Activated effector memory CD4-positive, alpha-beta T cell treated with Interleukin-2 at 50 U/mL for 16 hours (primary cell): ENCODE measurements at places on chromosomes 1 and 21.

DNA sequence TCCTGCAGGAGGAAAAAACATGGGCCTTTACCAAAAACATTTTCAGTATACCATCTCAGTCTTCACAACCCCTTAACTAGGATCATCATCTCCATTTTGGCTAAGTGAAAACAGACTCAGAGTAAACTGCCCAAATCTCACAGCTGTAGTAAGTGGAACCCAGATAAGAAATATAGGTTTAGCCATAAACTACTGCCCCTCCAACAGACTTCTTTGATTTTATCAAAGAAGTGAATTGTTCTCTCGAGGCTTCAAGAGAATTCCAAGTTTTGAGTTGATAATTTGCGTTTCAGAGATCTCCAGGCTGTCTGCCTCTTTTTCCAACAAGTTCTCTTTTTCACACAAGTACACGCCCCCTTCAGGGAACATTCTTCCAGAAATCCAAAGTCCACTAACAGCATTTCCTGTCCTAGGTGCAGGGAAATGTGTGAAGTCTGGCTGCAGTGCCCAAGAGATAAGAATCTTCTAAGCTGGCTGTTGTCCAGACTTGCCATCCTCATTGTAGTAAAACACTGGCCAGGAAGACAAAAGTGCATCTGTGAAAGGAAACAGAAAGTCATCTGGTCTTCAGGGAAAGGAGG, 30.8 kb downstream of the RNF19B start:
- no peak for DNase-seq

GRCh38 chr1:226643611-226644540, 95.2 kb downstream of the ITPKB start:
- no peak for DNase-seq

DNA sequence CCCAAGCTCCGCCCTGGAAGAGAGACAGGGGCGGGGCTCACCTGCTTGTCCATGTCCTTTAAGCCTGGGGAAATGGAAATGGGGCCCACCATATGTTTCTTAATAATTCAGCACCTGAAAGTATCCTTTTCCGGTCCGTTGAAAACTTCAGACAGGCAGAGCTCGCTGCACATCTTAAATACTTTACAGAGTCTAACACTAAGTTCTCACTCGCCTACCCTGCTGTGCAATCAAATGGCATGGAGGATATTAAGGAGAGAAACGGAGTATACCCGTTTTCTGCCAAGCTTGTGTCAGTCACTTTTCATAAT, 467 bp upstream of the CC2D1B start:
- DNase-seq = no peak

DNA sequence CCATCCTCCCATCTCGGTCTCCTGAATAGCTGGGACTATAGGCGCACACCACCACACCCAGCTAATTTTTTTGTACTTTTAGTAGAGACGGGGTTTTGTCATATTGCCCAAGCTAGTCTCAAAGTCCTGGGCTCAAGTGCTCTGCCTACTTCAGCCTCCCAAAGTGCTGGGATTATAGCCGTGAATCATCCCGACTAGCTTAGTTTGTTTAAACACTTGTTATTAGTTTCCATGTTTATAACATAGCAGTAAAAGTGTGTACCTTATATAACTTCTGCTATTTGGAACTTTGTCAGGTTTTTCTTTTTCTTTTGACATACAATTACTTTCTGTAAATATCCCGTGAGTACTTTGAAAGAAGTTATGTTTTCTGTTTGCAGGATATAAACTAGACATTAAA, 60.6 kb upstream of the C1orf21 start:
- no peak for DNase-seq

GRCh38 chr1:185741551-185741950, 7.4 kb downstream of the HMCN1 start:
- DNase-seq = no peak

DNA sequence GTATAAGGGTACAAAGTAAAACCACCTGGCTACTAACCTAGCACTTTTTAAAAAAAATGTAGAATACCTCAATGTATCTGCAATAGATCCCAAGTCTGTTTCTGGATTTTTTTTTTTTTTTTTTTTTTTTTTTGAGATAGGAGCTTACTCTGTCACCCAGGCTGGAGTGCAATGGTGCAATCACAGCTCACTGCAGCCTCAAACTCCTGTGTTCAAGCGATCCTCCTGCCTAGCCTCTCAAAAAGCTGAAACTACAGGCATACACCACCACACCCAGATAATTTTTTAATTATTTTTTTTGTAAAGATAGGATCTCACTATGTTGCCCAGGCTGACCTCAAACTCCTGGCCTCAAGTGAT, 537.5 kb upstream of the CAMK1G start:
- DNase-seq = no peak

DNA sequence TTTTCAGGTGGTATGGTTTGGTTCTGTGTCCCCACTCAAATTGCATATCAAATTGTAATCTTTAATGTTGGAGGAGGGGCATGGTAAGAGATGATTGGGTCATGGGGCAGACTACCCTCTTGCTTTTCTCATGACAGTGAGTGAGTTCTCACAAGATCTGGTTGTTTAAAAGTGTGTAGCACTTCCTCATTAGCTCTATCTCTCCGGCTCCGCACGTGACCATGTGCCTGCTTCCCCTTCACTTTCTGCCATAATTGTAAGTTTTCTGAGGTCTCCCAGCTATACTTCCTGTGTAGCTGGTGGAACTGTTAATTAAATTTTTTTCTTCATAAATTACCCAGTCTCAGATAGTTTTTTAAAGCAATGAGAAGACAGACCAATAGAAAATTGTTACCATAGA, 843.2 kb downstream of the AMY1C start:
- no peak for DNase-seq

DNA sequence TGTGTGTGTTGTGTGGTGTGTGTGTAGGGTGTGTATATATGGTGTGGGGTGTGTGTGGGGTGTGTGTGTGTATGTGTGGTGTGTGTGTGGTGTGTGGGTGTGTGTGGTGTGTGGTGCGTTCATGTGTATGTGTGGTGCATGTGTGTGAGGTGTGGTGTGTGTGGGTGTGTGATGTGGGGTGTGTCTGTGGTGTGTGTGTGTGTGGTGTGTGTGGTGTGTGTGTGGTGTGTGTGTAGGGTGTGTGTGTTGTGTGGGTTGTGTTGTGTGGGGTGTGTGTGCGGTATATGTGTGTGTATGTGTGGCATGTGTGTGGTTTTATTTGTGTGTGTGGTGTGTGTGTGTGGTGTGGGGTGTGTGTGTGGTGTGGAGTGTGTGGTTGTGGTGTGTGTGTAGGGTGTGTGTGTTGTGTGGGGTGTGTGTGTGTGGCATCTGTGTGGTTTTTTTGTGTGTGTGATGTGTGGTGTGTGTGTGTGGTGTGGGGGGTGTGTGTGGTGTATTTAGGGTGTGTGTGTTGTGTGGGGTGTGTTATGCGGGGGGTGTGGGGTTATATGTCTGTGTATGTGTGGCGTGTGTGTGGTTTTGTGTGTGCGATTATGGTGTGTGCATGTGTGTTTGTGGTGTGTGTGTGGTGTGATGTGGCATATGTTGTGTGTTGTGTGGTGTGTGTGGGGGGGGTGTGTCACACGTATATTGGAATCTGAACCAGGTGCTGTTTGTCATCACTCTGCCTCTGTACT, 17.1 kb upstream of the ZBTB21 start:
- no peak for DNase-seq

GRCh38 chr1:204405988-204406387, 5.6 kb downstream of the PPP1R15B start:
- DNase-seq = no peak

- DNase-seq = no peak
Measured at GRCh38 chr1:156510709-156511108, 10.1 kb upstream of the MEF2D start.

DNA sequence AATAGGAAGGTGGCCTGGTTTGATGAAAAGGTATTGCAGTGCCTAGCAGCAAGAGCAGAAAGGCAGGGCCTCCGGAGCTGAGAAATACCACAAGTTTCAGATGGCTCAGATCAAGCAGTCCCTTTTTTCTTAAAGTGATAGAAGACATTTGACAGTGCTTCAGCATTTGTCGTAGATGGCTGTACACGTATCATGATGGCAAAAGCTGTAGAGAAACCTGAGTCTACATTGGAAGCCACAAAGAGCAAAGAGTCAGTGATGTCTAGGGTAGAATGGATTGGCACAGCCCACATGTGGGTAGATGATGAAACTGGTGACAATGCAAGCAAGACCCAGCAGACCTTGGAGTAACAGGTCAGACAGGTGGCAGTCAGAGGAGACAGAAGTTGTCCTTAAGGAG, 101.3 kb upstream of the ARTN start:
- no peak for DNase-seq

GRCh38 chr21:33984021-33984481, 68.4 kb upstream of the ATP5PO start:
- DNase-seq = no peak

DNA sequence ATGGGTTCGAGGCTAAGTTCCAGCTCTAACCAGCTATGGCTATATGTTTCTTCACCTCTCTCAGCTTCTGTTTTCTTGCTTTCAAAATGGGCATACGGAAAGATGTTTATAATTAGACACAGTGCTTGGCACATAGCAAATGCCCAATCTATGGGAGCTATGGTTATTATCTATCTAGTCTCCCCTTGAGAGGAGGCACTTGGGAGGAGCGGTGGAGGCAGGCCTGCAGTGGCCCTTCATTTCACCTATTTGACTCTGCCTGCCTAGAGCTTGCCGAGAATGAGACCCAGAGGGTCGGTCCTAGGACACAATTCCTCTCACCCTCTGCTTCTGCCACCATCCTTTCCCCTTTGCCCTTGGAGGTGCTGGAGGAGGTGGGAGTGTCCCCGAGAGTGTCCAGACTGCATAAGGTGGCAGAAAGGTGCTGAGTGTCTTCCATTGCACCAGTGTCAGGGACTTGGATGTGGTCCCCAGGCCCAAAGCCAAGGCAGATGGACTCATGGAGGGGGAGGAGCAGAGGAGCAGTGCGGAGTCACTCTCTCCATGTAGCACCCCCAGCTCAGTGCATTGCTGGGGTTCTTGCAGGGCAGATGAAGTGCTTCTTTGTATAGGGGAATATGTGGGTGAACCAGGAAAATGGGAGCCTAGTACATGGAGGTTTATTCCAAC, 9.0 kb downstream of the LGR6 start:
- DNase-seq = no peak

DNA sequence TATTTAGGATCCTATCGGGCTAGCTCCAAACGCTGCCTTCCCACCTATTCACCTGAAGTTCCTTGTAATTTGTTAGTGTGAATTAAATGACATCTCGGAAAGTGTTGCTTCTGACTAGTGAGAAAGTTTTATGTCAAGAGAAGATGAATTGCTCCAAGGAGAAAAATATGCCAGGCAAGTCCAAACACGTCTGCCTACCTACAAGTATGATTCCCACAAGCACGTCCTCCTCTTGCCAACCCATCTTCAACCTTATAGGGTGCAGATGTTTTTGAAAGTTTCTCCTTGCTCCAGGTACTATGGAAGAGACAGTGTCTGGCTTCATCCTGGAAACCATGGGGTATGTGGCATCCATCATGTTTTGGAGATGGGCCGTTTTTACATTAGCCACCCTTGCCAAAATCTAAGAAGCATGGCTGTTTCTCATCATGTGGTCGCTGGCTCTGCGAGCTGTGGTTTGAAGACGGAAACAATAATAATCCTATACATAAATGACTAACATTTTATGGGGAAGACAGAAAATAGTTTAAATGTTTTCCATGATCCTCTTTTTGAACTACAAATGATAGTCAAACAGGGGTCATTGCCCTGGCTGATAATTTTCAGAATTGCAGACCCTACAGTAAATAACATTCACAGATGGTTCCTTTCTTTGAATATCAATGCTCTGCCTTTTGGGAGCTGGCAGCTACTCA, 505.8 kb downstream of the SMYD3 start:
- DNase-seq = no peak

GRCh38 chr1:159891275-159892157, 8.4 kb downstream of the CFAP45 start:
- peak; percentile 61 for DNase-seq

GRCh38 chr1:197336571-197336970, 68.5 kb downstream of the CRB1 start:
- no peak for DNase-seq

- DNase-seq = no peak
Measured at GRCh38 chr1:17671314-17671705, 83.8 kb upstream of the ACTL8 start.

DNA sequence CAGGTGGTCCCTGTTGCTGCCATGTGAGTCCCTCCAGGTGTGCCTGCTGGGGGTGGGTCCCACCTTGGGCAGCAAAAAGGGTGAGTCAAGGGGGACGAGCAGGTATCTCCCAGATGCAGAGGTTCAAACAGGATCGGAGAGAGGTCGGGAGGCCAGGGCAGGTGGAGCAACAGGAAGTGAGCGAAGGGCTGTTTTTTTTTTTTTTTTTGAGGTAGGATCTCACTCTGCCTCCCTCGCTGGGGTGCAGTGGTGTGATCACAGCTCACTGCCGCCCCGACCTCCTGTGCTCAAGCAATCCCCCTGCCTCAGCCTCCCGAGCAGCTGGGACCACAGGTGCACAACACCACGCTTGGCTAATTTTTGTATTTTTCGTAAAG, 39.4 kb downstream of the SLC2A7 start:
- DNase-seq = no peak

- DNase-seq = no peak
Measured at GRCh38 chr1:212104586-212105325, 69.2 kb downstream of the DTL start.

DNA sequence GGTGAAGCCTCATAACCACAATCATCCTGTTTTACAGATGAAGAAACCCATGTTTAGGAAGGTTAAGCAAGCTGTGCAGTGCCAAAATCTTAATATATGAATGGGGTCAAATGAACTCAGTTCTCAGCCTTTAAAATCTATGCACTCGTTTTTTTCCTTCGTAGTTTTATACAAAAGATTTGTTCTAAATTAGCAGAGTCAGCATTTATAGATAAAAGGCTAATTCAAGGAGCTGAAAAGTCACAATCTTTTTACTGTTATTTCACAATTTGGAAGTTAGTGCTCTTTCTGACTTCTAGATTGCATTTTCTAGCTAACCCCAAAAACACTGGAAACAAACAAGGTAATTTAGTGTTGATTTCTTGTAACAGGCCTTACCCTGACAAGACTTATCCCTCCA, 766.9 kb upstream of the ADGRL4 start:
- no peak for DNase-seq

GRCh38 chr21:15257646-15258045, 192.8 kb upstream of the NRIP1 start:
- no peak for DNase-seq

DNA sequence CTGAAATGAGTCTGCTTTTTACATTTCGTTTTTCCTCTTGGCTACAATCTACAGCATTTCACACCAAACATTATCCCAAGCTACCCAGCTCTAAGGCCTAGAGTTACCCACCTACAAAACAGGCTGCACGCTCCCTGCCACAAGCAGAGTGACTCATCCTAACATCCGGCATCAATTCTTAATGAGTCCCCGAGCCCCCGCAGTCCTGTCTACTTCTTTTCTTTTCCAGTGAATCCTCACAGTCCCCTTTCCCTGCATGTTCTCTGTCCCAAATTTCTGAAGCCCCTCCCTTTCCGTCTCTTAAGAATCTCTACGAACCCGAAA, 650 bp downstream of the PCNX2 start:
- peak; percentile 37 for DNase-seq

- no peak for DNase-seq
Measured at GRCh38 chr1:21318714-21319159, 28.5 kb upstream of the ECE1 start.

- no peak for DNase-seq
Measured at GRCh38 chr1:14149431-14149830, 449.1 kb upstream of the KAZN start.
